Mesendoderm (in vitro differentiated cells): ENCODE measurements at places on chromosomes 16 and 17.

GRCh38 chr17:81930142-81931125 is 2.9 kb upstream of the MAFG start:
- no peak overlapping the region for H3K4me3 ChIP-seq
- H3K4me1 ChIP-seq: peaks cover 3% of the 10 kb centered on the region
- no peak overlapping the region for H3K27ac ChIP-seq
- peaks cover 2% of the 10 kb centered on the region for H3K36me3 ChIP-seq

GRCh38 chr17:60920107-60920506 is 242.5 kb downstream of the BCAS3 start:
- no peaks in the 10 kb centered on the region for H3K27me3 ChIP-seq
- no peaks in the 10 kb centered on the region for H3K4me1 ChIP-seq
- DNase-seq: no peak
- H3K27ac ChIP-seq: no peak overlapping the region
- no peaks in the 10 kb centered on the region for H3K36me3 ChIP-seq

GRCh38 chr16:29876594-29877249 is 13.7 kb upstream of the CDIPT start:
- H3K4me3 ChIP-seq: peak overlapping the region; percentile 35
- no peaks in the 10 kb centered on the region for H3K4me1 ChIP-seq
- H3K27ac ChIP-seq: no peak overlapping the region
- DNase-seq: peak; percentile 39

- no peak overlapping the region for H3K4me3 ChIP-seq
- no peaks in the 10 kb centered on the region for H3K27me3 ChIP-seq
- no peaks in the 10 kb centered on the region for H3K36me3 ChIP-seq
- no peak for DNase-seq
- peaks cover 2% of the 10 kb centered on the region for H3K4me1 ChIP-seq
- H3K27ac ChIP-seq: no peak overlapping the region
Measured at GRCh38 chr17:80709090-80709695, 164.6 kb downstream of the RPTOR start.

DNA sequence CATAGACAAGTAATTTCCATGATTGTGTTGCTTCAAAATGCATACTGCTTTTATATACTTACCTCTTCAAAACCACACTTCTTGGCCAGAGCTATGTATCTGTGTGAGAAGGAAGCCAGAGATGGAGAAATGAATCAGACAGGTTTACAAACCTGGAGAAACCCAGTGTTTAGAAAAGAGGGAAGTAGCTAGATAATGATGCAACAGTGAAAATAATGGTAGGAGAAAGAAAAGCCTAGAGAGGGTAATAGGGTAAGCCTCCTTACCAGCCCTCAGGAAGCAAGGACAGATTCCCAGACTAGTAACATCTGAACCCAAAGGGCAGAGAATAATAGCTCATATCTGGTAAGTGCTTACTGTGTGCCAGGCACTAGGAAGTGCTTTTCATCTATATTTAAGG is 250.3 kb upstream of the CDH11 start:
- H3K27ac ChIP-seq: no peak overlapping the region
- no peak for DNase-seq
- no peaks in the 10 kb centered on the region for H3K36me3 ChIP-seq
- no peak overlapping the region for H3K4me3 ChIP-seq

DNA sequence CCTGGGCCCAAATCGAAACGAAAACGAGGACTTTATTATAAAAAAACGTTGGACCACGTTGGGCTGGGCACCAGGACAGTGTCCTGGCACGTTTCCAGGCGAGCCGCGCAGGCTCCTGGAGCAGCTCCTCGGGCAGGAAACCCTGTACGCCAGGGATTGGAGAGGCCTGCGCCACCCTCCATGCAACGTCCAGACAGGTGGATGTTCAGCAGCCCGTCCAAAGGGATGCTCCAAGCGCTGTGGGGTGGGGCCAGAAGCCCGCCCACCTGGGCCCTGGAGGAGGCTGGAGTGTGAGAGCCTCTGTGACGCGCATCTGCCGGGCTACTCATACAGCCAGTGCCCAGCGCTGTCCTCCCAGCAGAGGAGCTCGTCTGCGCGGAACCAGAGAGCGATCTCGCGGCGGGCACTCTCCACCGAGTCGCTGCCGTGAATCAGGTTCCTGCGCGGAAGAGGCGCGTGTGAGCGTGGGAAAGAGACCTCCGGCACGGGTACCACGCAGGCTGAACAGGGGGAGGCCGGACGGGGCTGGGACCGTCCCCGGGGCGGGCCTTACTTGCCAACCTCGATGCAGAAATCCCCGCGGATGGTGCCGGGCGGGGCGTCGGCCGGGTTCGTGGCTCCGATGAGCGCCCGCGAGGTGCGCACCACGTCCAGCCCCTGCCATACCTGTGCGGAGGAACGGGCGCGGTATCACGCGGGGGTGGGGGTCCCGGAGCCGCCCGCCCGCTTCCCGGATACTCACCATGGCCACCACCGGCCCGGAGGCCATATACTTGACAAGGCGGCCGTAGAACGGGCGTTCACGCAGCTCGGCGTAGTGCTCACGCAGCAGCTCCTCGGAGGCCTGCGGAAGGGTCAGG is 785 bp downstream of the NME3 start:
- H3K4me3 ChIP-seq: peak overlapping the region; percentile 63
- no peak overlapping the region for H3K27ac ChIP-seq
- DNase-seq: peak; percentile 70
- no peaks in the 10 kb centered on the region for H3K4me1 ChIP-seq
- H3K27me3 ChIP-seq: no peaks in the 10 kb centered on the region

DNA sequence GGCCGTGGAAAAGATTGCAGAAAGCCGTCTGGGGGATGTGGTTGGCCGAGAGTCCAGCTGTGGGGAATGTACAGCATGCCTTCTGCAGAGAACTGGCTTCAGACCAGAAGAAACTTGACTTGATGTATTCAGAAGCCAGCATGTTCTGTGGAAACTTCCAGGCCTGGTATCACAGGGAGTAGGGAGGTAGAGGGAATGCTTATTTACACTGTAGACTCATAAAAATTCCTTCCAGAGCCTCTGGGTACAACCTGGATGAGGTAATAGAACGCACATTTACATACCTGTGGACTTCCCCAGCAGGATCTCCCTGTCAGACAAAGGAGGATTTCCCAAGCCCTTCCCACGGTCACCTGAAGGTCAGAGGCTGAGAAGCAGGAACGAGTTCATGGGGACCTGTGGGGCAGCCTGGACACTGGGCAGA is 11.8 kb upstream of the GAS7 start:
- H3K4me3 ChIP-seq: no peak overlapping the region
- no peaks in the 10 kb centered on the region for H3K27me3 ChIP-seq
- H3K4me1 ChIP-seq: no peaks in the 10 kb centered on the region
- H3K27ac ChIP-seq: no peak overlapping the region
- H3K36me3 ChIP-seq: no peaks in the 10 kb centered on the region
